ENCODE measurements at places on chromosomes 6 and 20. TPM values are rescaled to one million over a fixed set of nuclear protein-coding genes. Genes with fewer than 3 reads are reported as not detected.

The OXT gene
- 1.5 TPM for total RNA-seq

DNA sequence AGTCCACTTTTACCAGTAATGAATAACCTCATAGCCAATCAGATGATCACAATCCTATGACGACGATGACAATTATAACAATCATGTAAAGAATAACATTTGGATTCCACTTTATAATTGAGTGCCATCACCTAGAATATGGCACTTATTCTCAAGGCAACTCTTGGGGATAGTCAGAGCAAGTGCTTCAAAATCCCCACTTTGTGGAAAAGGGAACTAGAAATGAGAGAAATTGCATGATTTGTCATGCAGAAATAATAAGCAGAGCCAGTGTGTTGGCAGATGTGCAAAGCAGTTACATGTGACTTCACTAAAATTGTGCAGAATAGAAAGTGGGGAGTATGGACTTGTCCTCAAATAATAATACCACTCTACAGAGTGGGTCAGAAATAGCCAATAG lies 41.3 kb downstream of the FRK start:
- no peak for DNase-seq

DNA sequence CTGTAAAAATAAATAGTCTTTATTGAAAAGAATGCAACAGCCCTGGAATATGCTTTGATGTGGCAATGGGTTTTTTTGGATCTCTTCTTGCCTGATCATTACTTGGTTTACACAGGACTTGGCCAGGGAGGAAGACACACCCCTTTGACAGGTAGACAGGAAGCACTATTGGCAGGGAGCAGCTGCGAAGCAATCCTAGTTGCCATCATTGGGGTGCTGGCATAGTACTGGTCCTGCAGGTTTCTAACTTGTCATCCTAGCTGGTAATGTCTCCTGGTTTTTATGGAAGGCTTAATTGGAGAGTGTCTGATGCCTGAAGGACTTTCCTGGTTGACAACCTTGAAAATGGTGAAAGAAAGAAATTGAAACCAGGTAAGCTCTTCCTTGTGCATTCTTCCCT lies 71.2 kb upstream of the CCN6 start:
- DNase-seq, result no peak

The GLP1R gene
- total RNA-seq, result not detected

The CLDN20 gene
- not detected for total RNA-seq

The IL17A gene
- not detected for total RNA-seq

The ABHD12 gene
- total RNA-seq, result 41.6 TPM

DNA sequence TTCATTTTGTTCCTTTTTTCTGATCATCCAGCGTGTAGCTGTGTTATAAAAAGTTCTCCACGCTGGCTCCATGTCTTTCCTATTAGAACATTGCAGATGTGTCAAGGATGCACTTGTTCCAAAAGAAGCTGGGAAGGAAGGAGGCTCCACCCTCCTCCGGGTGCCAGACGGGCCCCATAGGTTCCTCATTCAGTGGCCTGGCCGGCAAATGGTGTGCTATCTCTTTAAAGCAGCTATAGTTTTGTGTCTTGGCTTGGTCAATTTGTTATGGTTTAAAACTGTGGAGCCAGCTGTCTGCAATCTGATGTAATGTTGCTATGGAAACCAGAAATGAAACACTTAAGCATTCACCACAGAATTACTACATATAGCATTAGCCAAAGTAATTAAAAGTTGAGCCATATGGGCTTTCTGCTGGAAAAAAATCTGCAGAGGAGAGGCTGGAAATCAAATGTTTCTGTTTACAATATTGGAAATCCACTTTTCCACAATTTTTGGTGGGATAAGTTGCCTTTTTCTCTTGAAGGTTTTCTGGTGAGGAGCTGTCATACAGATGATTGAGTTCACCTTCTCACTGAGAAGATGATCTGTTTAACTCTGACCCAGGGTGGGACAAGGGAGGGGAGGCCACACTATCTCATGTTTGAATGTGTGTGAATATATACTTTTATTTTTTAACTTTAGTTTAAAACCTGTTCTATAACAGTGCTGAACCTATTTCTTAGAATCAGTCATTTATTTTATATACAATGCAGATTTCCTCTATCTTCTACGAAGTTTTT lies 167.4 kb downstream of the SASH1 start:
- DNase-seq, result no peak

The NKX2-4 gene
- total RNA-seq, result not detected

The TMEM14B gene
- 67.8 TPM for total RNA-seq

The PGC gene
- total RNA-seq, result not detected

- no peak for DNase-seq
Measured at GRCh38 chr6:134909701-134910592, 40.0 kb downstream of the ALDH8A1 start.

The RHAG gene
- total RNA-seq, result not detected

DNA sequence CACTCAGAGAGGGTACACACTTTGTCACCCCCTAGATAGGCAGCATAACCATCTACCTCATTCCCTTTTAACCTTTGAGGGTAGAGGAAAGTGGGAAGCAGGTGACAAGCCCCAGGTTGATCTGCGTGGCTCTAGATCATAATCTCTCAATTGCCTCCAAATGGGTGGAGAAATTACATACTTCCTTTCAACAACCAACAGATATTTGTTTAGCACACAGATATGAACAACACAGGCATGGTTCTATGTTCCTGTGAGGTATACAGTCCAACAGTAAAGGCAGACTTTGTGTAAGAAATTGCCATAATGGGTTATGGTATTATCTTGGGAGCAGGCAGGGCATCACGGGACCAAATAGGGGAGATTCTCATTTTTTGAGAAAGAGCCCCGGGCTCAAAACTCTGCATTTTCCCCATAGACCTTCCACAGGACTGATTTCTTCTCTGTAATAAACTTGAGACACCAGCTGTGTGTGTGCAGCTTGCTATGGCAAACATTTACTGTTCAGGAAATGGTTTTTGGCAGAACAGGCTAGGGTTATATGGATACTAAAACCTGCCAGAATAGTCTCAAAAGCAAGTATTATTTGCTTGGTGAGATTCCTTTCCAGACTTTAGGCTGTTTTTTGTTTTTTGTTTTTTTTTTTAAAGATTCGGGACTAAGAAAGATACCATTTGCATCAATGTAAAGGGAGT lies 126.2 kb downstream of the CD164 start:
- DNase-seq, result no peak

GRCh38 chr6:150698391-150698790 lies 98.7 kb downstream of the PLEKHG1 start:
- no peak for DNase-seq

- DNase-seq, result no peak
Measured at GRCh38 chr6:74991573-74992332, 214.1 kb downstream of the COL12A1 start.

DNA sequence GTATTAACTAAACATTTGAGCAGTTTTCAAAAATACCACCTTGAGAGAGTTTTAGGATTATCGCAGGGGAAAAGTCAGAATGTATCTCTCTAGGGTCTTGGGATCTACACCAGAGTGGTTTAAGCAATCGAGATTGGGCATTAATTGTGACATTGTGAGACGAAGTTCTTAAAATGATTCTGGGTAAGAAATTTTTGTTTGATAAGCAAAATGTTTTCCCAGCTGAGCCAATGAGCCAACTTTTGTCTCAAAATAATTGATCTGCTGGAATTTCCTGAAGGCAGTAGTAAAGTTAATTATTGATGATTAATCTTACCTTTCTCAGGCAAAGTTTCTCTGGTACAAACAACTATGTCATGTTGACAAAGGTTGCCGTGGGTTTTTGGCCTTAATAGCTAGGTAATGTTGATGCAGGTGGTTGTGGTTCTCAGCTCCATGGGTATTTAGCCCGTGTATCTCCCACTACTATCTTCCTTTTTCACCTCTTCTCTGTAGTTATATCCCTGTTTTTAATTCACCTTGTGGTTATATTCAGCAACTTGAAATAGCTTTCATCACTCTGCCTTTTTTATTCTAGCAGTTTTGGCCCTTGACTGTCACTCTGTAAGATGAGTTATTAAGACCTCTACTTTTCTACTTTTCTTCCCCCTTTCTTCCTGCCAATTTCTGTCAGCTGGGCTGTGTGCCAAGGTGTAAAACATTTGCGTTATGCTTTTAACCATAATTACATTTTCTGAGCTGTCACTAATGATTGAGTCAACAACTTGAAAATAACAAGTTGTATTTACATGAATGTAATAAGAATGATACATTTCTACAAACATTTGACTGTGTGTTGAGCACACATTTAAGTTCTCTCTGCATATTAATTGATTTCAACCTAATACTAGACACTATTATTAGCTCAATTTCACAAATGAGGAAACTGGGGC lies 368.3 kb upstream of the BTBD3 start:
- no peak for DNase-seq

GRCh38 chr6:12467706-12468670 lies 177.8 kb downstream of the EDN1 start:
- DNase-seq, result no peak

DNA sequence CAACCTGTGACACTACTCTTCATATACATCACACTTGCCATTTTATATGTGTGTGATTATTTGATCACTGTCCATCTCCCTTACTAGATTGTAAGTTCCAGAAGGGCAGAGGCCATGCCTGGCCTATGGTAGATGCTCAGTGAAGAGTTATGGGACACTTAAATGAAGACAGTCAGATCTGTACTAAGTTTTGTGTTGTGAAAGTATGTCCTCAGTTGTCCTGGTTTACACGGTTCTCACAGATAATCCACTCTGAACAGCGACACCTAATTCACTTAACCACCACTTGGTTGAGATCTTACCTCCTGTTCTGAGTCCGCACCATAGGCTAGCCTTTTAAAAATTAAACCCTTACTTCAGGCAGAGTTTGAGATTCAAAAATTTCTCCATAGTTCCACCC lies 434.1 kb upstream of the SOX4 start:
- no peak for DNase-seq

DNA sequence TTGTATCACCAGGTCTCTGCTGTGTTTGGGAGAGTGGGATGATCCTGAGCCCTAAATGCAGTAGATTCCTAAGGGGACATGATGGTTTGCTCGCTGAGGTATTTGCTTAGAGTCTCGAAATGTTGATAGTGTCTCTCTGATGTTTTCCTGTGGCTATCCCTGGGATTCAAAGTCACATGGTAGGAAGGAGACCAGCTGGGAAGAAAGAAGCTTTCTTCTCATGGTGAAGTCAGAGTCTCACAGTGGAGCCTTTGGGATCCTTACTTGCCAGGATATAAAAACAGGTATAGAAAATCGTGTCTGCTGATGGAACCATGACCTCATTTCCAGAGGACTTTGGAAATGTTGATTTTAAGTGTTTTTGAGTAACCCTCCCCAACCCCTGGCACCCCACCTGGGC lies 259.3 kb upstream of the SUPT3H start:
- no peak for DNase-seq

The BNIP5 gene
- not detected for total RNA-seq

Data from mesenteric fat pad (tissue), 1 donor.